GM12892 (cell line): ENCODE measurements at places on chromosomes 2 and 18.
A peak's percentile ranks its signal among the peaks of the same experiment; 100 is the strongest.

GRCh38 chr2:208012449-208012848 is 12.9 kb downstream of the PLEKHM3 start:
- no peak for DNase-seq

- peak; percentile 42 for DNase-seq
These were observed 16.3 kb downstream of the CDC42EP3 start for GRCh38 chr2:37654932-37655841.

DNA sequence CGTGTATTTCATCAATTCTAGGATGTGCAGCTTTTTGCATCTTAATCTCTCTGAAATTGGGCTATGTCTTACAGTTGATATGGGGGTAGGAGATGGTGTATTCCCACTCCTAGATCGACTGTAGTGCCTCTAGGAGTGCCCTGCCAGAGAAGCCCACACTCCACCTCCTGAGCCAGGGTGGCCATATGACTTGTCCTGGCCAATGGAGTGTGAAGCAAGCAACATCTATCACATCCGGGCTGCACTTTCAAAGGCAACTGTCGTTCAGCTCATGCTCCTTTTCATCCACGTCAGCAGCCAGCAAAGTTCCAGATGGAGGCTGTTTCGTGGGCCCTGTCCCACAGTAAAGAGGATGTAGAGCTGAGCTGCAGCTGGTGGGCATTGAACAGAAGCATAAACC is 149.4 kb upstream of the SLC1A4 start:
- DNase-seq: peak; percentile 62

- no peak for DNase-seq
These were observed 75.7 kb downstream of the TRIM43 start for GRCh38 chr2:95667480-95667879.

- DNase-seq: no peak
These were observed 12.6 kb upstream of the EPB41L3 start for GRCh38 chr18:5556310-5556974.

GRCh38 chr2:71878626-71879508 is 268.8 kb downstream of the CYP26B1 start:
- no peak for DNase-seq

DNA sequence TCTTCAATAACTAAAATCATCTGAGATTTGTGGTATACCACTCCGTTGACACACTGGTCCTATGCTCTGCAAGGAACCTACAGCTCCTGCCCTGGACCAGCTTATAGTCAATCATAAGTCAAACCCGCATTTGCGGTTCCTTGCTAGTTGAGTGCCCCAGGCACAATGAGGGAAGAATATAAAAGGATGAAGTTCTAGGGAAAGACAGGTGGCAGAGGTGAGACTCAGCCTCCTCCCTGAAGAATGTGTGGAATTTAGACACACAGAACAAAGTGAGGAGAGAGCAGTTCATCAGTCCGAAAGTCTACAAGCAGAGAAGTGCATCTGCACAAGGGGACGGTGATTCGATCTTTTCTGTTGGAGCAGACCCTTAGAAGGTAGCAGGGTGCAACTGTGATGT is 615.0 kb upstream of the FANCL start:
- DNase-seq: no peak

DNA sequence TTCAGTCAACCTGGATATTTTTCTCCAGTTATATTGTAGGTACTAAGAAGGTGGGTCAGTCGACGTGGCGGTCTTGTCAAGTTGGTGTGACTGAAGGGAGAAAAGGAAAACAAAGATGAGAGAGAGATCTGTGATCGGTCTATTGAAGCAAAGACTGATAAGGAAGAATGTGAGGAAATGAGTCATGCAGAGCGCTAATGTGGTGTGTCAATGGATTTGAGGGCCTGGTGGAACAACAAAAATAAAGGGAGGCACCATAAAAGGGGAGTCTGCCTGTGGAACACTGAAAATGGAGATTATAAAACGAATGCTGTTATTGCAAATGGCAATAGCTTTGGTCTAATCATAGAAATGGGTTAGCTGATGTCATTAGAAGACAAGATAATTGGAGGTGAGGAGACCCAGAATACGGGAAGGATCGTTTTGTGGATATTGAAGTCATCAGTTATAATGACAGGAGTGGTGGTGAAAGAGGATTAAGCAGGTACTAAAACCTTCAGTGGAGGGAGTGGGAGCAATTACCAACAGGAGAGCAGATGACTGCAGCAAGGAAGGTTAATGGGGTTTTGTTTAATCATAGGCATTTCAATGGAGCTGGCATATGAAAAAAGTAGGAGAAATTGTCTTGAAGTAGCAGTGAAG is 599.1 kb upstream of the FSHR start:
- no peak for DNase-seq

- DNase-seq: no peak
These were observed 75.4 kb downstream of the STK25 start for GRCh38 chr2:241432824-241433448.

DNA sequence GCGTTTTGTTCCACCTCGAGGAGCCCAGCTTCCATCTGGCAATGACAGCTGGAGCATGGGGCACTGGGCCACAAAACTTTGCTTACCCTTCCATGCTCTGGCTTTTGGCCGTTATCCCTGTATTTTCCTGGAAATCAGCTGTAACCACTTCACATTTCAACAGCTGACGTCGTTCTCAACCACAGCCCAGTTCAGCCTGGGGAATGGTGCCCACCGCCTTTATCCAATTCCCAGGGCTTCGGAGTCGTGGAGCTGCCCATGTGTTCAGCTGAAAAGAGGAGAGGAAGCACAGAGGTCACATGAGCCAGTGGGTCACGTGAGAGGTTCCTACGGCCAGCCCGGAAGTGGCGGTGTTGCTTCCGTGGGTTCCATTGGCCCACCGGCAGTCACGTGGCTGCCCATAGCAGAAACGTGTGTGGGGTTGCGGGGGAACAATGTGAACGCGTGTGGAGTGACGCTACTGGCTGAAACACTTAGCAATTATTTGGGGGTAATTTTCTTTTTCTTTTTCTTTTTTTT is 16.7 kb upstream of the EDAR start:
- no peak for DNase-seq

DNA sequence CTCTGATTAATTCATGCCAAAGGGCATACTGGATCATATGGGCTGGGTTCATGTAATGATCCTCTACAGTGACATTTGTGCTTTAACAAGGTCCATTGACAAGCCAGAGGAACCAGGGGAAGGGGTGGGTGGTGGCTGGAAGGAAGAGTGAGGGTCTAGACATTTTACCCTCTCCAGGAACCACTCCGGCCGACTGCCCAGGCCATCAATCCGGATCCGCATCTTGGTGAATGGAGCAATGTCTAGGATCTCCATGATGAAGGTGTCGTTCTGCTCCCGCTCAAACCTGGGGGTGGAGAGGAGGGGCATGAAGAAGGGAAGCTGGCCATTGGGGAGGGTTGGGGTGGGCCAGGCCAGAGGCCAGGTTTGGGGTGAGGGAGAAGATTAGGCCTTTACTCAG is 147.5 kb downstream of the LOXHD1 start:
- no peak for DNase-seq

DNA sequence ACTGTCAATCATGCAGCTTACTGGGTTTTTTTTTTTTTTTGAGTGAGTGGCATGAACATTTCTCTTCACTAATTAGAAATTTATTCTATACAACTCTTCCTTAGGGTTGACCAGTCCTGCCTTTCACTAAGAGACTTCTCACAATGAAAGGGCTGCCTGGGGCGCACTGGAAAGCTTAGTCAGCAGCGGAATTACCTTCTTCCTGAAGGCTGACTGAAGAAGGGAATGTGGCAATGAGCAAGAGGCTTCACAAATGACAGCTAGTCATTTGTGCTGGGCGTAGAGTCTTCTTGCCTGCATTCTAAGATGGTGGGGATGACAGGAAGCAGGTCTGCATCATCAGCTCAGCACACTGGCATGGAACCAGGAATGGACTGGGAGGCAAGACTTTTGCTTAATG is 15.6 kb upstream of the SCN3A start:
- no peak for DNase-seq

- no peak for DNase-seq
These were observed 219.3 kb upstream of the SH3BP4 start for GRCh38 chr2:234732404-234733092.

DNA sequence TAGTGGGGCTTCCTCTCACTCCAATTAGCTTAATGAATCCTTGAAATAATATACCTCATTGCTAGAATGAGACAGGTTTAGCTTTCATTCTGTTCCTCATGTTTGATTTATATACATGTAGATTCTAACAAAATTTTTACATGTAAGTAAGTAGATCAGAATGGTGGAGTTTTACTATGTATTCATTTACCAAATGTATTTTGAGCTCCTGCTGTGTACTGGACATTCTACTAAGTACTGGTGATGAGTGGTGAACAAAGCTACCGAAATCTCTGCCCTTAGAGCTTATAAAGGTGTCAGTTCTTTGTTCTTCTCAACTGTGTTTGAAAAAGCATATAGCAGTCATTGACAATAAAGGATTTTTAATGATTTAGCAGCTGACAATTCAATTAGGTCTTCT is 19.7 kb downstream of the MTA3 start:
- DNase-seq: no peak

- no peak for DNase-seq
These were observed 476.6 kb downstream of the CNTNAP5 start for GRCh38 chr2:124501575-124502152.

DNA sequence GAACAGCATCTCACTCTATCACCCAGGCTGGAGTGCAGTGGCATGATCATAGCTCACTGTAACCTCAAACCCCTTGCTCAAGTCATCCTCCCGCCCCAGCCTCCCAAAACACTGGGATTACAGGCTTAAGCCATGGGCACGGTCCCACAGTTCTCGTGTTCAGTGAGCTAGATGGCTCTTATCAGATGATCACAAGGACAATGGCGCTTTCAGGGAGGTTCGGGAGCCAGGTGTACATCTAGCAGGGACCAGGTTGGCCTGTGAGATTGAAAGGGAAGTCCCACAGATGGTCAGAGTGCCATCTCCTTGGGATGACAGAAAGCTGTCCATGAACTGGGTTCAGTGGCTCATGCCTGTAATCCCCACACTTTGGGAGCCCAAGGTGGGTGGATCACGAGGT is 14.1 kb upstream of the FHOD3 start:
- no peak for DNase-seq

GRCh38 chr18:26159353-26159752 is 25.7 kb downstream of the PSMA8 start:
- DNase-seq: no peak

DNA sequence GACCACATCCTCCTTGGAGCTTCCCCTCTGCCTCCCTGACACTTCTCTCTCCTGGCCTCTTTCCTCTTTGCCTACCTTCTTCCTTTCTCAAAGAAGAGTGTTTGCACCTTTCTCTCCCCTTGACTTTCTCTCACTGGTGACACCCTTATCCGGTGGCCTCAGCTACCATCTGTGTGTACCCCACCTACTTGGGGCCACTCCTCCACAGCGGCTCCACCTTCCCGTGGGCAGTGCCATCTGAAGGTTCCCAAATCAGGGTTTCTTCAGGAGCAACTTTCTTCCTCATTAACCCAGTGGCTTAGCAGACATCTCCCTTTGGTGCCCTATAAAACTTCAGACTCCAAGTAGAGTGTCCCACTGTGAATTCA is 5.3 kb upstream of the NCL start:
- no peak for DNase-seq

GRCh38 chr2:8671802-8672201 is 10.1 kb upstream of the ID2 start:
- no peak for DNase-seq

DNA sequence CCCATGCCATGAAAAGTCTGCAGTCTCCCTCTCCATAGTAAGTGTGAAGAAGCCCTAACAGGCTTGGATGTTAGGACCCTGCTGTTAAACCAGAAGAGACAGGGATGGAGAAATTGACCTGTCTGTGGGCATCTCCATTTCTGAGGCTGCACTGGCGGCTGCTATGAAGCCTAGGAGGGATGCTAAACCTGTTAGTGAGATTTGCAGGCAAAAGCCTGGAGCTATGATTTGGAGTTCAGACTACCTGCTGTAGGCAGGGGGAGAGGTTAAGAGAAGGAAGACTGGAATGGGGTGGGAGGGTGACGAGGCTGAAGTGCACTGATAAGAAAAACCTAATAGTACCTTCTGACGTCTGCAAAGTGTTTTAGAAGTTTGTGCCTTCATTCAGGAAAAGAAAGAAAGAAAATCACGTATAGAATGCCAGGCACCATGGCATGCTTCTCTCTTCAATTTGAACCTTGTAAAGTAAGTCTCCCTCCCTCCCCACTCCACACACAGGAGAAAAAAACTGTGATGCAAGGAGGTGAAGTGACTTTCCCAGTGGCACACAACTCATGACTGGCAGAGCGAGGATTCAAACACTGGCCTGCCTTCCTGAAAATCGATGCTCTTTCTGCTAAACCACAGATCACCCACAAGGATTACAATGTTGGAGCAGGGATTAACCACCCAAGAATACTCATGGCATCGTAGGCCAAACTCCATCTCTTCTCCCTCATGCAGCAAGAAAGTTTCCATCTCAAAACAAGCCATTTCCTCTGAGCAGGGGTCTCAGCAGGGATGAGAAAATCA is 98.5 kb upstream of the PKDCC start:
- DNase-seq: no peak

- DNase-seq: no peak
These were observed 76.0 kb downstream of the UXS1 start for GRCh38 chr2:106117882-106118684.

GRCh38 chr2:68948710-68949109 is 4.0 kb downstream of the GKN2 start:
- DNase-seq: no peak

GRCh38 chr2:19796035-19796695 is 105.6 kb downstream of the TTC32 start:
- no peak for DNase-seq

DNA sequence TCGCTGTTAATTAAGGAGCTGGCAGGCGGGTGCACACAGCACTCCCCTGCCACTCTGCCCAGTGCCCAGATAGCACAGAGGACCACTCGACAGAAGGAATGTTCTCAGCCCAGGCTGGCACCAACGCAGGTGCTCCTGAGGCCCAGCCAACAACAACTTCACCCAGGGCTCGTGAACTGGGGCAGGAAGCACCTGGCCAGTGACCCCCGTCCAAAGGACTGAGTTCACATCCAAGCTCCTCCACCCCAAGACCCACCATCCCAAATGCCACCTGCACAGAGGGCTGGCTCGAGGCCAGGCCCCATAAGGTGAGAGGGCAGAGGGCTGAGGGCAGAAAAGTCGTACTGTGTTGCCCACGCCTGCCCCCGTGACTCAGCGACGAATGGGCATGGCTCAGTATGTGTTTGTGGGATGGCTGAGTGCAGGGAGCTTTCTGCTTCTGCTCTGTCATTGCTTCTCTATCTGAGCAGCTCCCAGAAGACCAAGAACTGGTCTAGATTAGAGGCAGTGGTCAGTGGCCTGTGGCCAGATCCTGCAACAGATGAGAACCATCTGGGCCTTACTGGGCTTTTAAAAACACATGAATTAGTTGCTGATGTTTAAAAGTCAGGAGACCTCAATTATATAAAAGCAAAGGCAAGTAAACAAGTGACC is 68.4 kb downstream of the POLR1A start:
- DNase-seq: no peak

DNA sequence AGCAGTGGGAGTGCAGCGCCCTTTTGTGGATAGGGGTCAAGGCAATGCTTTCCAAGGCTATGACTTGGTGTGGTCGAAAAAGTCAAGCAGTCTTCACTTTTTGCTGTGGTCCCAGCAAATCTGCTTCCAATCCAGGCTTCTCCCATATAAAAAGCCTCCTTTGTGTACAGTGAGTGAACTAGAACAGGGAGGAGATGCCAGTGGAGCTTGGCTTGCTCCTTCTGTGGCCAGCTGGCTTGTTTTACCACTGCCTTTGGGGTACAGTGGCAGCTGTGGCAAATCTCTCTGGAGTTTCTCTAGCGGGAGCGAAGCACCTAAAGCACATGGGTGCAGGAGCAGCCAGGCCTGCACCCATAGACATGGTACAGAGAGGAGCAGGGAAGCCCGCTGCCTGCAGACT is 103.5 kb downstream of the MSH2 start:
- DNase-seq: no peak
